ENCODE measurements at places on chromosomes 3 and 15.

- DNase-seq, result no peak
Observed at GRCh38 chr3:127408684-127409420, 121.0 kb upstream of the PRR20G start.

DNA sequence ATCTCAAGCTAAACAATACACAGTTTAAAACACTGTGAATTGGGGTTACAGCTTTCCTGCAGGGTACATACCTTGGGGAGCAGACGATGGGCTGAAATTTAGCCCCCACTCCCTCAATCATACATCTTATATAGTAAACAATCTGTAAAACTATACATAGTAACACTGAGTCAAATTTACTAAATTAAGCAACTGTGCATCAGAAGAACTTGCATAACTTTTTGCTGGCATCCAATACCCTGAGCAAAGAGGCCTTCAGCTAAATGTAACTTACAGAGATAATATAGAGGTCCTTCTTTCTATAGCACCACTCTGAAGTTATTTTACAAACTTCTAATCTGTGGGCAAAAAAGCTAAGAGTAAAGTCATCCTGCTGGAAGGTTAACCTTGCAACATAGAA, 603.6 kb upstream of the TGFBR2 start:
- no peak for DNase-seq

DNA sequence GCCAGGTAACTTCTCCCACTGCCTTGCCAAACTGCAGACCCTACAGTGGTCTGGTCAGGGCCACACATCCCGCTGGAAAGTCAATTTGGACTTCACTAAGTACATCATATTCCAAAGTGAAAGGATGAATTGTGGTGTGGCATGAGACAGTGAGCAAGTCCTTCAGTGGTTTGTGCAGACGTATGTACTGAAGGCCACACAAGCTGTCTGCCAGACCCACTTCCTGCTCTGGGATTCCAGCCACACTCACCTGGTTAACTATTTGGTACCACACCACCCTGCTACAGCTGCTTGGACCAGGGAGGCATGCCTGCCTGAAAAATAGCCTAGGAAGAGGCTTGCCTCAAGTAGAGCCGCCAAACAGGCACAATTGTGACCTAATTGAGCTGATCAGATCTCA, 94.1 kb upstream of the STRIT1 start:
- no peak for DNase-seq

DNA sequence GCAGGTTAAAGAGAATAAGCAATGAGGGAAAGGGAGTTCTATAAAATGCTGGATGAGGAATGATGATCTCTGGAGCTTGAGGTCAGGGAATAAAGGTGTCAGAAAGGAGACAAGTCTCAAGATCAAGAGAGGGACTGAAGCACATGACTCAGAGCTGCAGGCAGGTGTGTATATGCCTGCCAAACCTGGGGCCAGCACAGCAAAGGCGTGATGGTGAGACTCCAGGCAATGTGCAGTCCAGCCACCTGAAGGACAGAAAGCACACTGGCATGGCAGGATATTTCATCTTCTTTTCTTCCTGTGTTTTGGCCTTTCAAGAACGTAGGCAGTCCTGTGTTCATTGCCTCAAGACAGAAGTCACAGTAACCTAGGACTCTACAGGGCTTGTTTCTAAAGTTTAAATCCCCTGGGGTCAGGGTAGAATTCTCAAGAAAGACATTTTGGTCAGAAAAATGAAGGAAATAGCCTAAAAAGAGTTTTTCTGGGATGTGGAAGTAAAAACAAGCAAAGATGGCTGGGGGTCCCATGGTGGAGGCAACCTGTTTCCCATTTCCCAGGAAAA, 55.5 kb upstream of the TOPAZ1 start:
- DNase-seq, result no peak

DNA sequence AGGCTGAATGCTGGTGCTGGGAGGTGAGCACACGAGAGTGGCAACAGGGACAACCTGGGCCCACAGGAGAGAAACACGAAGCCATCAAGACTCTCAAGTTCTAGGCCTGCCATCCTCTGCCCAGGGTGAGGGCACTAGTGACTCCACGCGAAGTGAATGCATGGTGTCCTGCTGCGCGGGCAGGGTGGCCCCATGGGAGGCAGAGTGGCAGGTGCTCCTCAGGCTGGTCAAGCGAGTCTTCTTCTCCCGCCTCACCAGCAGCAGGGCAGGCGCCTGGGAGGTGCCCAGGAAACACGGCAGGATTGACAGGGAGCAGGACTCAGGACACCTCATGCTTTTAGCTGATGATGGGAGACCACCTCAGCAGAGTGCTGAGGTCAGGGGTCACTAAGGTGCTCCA, 26.9 kb downstream of the STIMATE start:
- DNase-seq, result no peak

DNA sequence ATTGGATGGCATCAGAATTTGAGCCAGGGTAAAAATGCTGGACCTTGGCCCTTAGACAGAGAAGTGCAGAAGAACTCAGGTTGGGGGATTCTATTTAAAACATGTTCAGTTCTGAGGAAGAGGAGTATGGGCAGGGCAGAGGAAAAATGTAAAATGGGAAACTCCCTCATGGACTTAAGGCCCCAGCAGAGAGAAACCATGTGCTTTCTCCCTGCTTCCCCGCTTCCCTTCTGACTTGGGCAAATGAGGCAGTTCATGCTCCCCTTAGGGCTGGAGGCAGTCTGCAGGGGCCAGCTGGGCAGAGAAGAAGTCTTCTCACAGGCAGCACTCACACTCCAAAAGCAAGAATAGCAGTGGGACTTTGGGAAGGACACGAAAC, 9.9 kb upstream of the NUDT16 start:
- DNase-seq, result no peak

- DNase-seq, result no peak
Observed at GRCh38 chr3:76495216-76495615, 544.7 kb upstream of the ROBO2 start.

DNA sequence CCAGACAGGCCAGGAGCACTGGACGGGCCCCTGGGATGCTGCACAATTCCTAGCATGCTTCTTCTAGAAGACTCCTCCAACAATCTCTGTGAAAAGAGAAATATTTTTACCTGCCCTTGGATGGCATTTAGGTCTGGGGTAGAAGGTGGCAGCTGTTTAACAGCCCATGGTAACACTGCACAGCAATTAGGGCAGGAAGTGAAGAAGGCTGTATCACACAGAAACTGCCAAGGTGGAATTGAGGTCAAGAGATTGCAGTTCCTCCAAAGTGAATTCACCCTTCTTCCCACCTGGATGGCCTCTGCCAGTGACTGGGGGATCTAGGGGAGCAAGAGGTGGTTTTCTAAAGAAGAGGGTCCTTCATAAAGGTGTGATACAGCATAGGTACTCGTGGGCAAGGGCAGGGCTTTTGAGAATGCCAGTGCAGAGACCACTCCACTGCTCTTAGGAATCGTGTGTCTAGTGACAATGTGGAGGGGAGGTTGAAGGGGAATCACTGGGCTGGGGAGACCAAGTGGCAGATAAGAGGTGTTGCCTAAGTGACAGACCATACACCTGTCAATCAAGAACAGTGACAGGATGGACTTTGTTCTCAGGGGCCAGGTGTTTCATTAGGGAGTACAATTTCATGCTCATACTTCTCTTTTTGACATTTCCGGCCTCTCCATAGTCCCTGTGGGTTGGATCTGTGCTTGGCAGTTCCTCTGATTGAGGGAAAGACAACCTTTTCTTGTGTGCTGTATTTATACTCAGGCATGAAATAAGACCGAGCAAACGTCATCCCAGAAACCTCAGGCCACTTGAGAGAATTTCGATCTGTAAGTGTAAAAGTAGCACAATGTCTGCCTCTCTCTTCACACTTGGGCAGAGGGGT, 83.5 kb upstream of the BCL6 start:
- DNase-seq, result no peak

DNA sequence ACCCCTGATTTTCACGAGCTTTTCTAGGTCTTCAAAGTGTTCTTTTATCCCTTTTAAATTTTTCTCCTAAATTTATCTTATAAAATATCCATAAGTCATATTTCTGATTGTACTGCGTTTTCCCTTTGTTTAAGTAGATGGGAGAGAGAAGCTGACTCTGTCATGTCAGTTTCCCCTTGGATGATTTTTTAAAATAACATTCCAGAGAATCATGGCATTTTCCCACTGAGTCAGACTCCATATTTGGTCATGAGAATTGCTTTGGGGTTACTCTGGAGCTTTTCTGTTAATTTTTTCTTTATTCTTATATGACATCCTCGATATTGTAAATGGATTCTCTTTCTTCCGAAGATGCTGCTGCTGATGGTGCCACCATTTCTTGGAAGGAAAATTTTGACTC, 28.6 kb upstream of the UMPS start:
- no peak for DNase-seq

- DNase-seq, result no peak
Observed at GRCh38 chr3:145981056-145981455, 179.9 kb downstream of the PLOD2 start.

DNA sequence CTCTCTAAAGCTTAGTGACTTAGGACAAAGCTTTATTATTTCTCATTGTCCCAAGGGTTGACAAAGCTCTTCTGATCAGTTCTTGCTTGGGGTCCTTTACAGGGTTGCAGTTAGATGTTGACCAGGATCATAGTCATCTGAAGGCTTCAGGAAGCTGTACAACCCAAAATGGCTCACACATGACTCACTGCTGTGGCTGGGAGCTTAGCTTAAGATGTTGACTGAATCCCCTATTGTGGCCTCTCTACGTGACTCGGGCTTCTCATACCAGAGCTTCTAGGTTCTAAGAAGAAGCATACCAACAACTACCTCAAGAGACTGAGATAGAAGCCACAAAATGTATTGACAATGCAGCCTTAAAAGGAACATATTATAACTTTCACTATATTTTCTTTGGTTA, 569.6 kb upstream of the ROBO2 start:
- DNase-seq, result no peak

DNA sequence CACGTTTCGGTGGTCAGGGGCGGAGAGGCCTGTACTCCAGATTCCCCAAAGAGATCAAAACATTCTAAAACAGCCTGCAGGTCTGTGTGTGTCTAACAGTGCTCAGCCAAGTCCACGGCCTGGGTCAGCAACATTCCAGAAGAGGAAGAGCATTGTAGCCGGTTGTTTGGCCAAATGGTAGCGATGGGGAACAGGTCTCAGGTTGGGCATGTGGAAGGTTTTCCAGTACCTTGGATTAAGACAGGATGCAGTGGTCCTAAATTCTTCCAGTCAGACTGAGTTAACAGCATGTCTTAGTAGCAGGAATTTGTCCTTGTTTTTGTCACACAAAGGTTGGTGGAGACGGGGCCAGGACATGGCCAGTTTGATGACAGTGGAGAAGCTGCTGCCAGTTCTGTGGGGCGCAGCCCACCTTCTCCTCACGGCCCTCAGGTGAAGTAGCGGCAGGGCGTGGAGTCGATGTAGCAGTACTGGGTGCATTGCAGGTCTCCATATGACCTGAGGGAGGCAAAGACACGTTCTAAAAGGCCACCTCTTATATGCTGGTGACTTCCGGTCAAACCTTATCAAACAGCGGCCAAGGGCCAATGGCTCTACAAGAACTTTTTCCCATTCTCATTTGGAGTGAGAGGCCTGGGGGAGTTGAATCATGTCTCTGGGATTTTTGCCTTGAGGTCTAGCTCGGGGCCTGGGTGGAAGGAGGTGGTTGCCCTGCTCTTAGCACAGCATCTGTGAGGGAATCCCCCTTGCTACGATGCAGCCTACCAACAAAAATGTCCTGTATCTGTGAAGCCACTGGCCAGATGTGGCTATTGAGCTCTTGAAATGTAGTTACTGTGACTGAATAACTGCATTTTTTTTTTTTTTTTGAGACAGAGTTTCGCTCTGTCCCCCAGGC, 24.1 kb downstream of the EAF1 start:
- no peak for DNase-seq

GRCh38 chr15:84821501-84822021, 4.4 kb downstream of the ALPK3 start:
- peak; percentile 15 for DNase-seq

GRCh38 chr15:24878153-24878552, 76.6 kb upstream of the SNRPN start:
- DNase-seq, result no peak

DNA sequence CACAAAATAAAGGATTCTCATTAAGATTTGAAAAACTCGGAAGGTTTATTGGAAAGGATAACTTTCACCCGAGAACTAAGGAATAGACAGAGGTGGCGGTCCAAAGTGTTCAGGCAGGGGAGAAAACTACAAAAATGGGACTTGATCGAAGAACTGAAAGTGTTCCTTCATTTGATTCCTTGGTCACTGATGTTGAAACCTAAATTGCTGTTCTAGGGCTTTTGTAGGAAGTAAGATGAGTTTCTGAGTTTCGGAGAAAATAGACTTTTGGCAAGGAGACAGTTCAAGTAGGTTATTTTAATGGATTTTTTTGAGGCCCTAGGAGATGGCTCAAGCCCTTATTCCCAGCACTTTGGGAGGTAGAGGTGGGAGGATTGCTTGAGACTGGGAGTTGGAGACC, 1.4 kb downstream of the TRIP4 start:
- no peak for DNase-seq

DNA sequence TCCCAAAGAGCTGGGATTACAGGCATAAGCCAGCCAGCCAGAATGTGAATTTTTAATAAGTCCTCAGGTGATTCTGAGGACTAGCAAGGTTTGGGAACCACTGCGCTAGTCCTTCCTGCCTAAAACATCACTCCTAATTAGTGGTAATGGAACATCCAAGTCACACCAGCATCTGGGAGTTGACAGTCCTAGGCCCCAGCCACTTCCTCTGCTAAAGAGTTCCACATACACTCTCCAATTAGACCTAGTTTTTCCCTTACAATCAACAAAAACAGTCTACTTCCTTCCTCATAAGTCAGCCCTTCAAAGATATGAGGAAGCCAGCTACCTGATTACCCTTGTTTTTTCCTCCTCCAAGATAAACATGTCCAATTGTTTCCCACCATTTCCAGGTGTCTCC, 78.1 kb downstream of the OXNAD1 start:
- no peak for DNase-seq

DNA sequence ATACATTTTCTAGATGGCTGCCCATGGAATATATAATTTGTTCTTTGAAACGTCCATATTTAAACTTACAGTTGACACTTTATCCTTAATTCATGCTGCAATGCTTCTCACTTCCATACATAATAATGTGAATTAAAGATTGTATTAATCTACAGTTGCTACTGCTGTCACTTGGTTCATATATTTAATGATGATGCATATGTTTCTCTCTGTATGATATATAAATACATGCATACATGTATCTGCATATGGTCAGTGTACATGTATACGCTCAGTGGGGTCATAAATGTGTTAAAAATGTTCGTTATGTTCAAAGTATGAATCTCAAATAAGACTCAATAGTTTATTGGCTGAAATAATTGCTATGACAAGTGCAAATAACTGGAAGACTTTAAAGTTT, 382.5 kb downstream of the NLGN1 start:
- no peak for DNase-seq

- DNase-seq, result no peak
Observed at GRCh38 chr15:83287541-83288027, 3.1 kb upstream of the BNC1 start.

DNA sequence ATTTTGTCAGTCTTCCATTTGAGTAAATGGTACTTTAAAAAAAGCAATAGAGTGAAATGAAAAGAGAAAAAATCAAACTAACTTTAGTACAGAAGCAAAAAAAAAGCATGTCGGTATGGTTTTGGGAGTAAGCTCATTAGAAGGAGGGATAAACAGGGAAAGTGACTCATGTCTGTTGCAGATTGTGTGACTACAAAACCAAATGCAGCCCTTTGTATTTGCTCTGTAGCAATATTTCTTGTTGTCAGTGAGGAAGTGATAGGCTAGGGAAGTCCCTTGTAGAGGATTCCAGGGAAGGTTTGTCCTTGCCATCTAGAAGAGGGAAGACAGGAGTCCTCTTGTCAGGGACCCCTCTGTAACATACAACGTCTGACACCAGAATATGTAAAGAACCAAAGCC, 150.5 kb upstream of the POU1F1 start:
- DNase-seq, result no peak

Measured in CD4-positive, alpha-beta T cell treated with Interleukin-17A for 4 hours (primary cell).